ENCODE measurements at places on chromosomes 12 and 14.

DNA sequence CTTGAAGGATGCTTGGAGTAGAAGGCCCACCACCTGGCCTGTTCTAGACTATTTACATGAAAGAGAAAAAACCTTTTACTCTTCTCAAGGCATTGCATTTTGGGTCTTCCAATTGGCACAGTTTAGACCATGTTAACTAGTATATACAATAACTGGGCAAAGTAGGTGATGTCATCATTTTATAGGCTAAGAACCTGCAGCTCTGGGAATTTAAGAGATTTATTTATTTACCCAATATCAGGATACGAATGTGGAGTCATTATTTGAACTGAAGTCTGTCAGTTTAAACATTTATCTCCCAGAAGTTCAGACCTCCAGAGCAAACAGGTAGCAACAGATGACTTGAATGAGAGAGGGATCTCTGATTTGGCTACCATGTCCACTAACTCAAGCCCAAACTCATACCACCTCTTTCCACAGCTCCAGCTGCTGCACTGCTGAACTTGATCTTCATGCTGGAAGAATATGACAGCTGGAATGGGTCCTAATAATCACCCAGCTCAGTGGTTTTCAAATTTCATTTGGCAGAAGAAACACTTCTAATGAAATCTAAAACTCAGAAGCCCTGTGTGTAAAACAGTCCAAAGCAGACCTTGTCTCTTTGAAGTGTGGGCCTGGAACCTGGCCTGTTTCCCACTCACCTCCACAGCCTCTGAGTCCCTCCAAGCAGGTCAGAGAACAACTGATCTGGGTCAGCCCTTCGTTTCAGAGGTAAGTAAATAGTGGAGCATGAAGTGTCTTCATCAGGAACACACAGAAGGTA is 179.2 kb downstream of the EMP1 start:
- no peak for DNase-seq

- no peak for DNase-seq
Observed at GRCh38 chr12:103012884-103013283, 55.4 kb downstream of the ASCL1 start.

GRCh38 chr12:2408262-2408661 is 355.5 kb downstream of the CACNA1C start:
- DNase-seq = no peak

DNA sequence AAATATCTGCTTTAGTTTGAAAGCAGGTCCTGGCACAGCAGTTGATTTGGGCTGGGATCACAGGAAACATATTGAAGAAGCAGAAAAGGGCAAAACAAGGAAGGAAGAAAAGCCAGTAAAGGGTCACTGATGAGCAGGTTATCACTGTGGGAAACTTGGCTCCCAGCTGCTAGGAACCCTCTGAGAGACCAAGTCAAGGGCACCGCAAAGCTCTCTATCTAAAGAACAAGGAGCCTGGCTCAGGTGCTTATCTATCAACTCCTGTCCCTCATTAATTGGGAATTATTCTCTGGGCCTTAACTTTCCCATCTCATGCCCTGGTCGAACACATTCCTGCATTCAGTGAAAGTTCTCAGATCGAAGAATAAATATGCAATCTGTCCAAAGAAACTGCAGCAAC is 450.9 kb upstream of the RPL10L start:
- no peak for DNase-seq

- no peak for DNase-seq
Observed at GRCh38 chr12:96103067-96103644, 67.8 kb upstream of the LTA4H start.

- DNase-seq = no peak
Observed at GRCh38 chr12:62328296-62328921, 68.2 kb downstream of the USP15 start.

GRCh38 chr14:74521756-74522155 is 28.2 kb downstream of the ISCA2 start:
- DNase-seq = no peak

DNA sequence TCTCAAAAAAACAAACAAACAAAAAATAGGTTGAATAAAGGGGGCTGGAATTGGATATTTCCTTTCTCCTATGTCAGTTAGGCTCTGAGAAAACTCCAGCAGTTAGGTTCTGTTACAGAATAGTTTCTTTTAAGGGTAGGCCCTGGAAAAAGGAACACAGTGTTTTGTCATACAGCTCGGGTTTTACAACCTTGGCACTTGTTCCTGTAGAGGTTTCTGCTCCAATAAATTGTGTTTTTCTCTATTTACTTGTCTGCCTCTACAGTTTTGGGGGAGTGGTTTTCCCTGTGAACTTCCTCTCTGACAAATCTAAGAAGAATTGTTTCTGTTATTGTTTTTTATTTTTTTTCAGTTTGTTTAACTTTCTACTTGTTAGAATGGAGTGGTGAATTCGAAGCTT is 167.6 kb downstream of the ACSS3 start:
- DNase-seq = no peak

GRCh38 chr14:95507701-95508103 is 8.7 kb downstream of the SYNE3 start:
- DNase-seq = peak; percentile 71

GRCh38 chr12:64583771-64584421 is 26.4 kb upstream of the RASSF3 start:
- no peak for DNase-seq

DNA sequence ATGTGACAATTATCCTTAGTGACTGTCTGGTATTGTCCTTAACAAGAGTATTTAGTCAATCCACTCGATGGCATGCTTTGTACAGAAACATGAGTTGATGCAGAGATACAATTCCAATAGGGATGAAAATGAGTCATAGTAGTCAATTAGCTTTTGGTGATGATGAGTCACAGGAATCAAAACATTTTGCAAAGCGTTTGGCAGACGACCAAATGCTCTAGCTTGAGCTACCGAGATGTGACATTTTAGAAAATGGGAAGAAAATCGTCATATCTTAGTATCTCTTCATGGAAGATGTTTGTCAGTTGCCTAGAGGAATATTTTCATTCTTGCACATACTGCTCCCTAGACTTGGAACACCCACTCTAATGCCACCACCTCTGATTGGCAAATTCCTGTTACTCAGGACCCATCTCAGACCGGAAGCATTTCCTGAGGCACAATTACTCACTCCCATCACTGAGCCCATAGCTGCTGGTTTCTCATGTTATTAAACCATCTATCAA is 95.0 kb downstream of the LMNTD1 start:
- peak; percentile 86 for DNase-seq

DNA sequence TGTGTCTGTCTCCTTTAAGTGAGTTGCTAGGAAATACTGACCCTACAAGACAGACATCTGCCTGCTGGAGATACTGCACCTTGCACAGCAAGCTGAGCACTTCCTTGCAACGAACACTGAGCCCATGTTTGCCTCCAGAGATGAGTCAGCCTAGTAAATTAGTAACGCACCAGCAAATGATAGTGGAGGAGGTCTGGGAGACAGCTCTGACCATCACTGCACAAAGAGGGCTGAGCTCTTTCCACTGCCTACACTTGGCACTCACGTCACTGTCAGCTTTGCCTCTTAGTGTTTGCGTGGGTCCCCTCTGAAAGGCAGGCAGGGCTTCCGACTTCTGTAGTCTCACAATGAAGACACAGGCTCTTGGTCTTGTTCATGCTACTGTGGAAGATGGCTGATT is 109.0 kb downstream of the APAF1 start:
- peak; percentile 37 for DNase-seq

DNA sequence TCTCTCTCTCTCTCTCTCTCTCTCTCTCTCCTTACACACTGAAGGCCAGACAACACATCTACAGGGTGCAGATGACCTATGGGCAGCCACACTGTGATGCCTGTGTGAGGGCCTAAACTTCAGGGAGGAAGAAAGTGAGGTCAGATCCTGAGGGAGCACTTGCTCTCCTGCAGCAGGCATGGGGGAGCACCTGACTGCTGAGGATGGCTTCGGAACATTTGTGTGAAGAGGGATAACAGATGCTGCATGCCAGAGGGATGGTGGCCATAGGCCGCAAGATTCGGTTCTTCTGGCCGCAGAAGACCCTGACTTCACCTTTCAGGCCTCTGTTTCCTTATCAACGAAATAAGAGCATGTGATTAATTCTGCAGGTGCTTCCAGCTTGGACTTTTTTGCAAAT is 11.7 kb upstream of the SERPINA11 start:
- DNase-seq = no peak

DNA sequence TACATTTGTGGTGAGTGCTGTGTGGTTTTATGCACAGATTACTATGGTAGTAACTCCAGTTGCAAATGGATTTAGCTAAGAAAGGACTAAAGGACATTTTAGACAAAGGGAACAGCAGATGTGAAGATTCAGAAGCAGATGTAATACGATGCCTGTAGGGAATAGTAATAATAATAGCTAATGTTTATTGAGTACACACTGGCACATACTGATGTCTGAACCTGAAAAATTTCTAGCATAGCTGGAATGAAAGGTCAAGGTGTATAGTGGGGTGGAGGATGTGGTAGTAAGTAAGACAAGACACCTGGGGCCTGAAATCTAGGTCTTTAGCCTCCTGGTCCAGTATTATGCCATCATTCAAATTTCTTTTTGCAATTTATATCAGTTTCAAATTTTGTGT is 54.3 kb upstream of the LRTM2 start:
- DNase-seq = no peak

DNA sequence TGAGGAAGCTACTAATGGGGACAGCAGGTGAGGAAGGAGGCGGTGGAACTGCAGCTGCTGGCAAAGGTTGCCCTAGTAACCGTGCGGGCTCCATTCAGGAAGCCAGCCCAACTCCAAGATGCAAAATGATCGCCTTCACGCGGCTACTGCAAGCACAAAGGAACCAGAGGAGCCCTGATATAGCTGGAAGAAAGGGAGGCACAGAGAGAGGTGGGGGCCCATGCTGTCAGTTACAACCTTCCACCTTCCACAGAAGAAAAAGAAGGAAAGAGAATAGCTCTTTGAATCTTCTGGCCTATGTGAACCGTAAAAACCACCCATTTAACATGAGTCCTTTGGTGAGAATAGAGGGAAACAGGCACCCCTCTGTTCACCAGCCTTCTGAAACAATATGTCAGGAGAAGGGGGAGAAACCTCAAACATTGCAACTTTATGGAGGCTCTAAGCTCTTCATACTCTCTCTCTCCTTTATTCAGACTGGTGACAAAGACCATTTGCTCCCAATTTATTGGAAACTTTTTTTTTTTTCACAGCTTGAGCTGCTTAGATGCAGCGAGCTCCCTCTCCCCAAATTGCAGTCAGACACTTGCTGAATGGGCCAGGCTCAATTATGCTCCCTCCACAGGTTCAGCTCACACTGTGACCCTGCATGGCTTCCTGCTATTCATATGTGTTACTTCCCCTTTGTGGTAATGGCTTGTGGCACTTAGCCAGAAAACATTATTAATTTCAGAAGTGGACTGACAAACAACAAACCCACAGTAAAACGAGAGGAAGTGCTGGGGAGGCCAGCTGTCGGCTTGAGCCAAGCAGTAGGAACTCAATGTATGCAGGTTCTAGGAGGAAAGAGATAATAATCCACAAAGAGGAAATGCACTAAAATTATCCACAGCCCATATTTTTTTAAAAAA is 6.2 kb downstream of the DUSP6 start:
- peak; percentile 83 for DNase-seq

GRCh38 chr12:132239796-132240668 is 89.4 kb downstream of the GALNT9 start:
- DNase-seq = no peak

- no peak for DNase-seq
Observed at GRCh38 chr12:109513977-109514376, 36.5 kb downstream of the UBE3B start.

DNA sequence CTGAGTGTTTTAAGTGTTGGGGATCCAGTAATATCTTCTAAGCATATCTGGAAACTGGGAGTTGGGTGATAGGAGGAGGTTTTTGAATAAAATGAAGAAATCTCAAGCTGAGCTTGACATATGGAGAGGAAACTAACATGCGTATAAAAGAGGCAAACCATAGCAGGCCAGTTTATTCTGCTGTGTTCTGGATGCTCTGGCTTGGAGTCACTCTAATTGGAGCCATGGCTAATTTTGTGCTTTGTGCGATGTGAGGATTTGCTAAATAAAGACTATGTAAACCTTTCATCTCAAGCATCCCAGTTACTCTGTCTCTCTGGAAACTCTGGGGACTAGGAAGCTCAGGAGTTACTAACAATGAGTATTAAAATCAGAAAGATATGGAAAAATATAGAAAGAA is 66.5 kb downstream of the ATF7IP start:
- no peak for DNase-seq

DNA sequence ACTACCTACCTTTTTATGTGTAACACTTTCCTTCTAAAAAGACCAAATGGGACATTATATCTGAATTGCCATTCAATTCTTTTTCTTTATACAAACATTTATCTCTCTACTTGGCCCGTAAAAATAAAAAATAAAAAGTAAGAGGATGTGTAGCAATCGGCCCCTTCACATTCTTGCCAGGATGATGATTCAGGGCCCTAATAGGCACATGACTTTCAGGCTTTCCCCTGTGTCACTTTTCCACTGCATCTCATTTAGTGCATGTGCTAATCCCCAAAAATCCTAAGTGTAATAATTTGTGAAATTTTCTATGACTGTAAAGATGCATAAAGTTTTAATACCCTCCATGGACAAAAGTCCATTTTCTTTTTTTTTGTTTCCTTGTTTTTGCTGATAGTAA is 23.0 kb upstream of the ATP2B1 start:
- DNase-seq = peak; percentile 88

DNA sequence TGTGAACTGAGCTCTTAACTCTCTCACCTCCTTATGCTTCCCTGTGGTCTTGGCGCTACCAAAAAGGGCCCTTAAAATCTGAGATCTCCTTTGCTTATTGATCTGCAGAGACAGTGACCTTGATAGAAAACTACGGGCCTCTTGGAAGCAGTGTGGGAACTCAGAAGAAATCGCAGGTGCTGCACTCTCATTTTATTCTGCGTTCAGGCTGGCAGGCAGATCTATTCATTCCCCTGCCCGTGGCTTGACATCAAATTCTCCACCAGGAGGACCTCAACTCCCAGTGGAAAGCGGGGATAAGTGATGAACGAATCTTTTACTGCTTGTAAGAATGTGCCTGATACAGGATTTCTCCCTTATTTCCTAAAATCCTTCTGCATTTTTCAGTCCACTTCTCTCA is 143.2 kb upstream of the SEL1L start:
- no peak for DNase-seq

- no peak for DNase-seq
Observed at GRCh38 chr12:26285401-26285800, 90.0 kb downstream of the SSPN start.

GRCh38 chr12:81958406-81958805 is 199.3 kb upstream of the PPFIA2 start:
- no peak for DNase-seq

DNA sequence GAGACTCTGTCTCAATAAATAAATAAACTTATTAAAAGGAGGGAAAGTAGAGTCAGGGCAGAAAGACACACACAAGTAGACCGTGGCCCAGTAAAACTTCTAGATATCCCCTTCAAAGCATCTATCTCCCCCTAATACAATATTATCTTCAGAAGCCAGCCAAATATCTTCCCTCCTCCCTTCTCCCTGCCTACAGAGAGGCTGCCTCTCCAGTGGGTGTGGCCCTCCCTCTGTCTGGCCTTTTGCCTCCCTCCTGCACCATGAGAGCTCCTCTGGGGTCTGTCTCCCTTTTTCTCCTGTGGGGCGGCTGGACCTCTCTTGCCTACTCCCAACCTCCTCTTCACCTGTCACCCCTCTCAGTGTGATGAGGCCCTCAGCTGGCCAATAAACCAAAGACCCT is 139.2 kb downstream of the EGLN3 start:
- no peak for DNase-seq

All from HCEC 1CT (cell line).